Right ventricle myocardium inferior (tissue), 1 donor: ENCODE measurements at places on chromosomes 6 and 20. TPM values are rescaled to one million over a fixed set of nuclear protein-coding genes. Genes with fewer than 3 reads are reported as not detected.
A peak's percentile ranks its signal among the peaks of the same experiment; 100 is the strongest.

GRCh38 chr6:55212156-55212555 is 37.8 kb downstream of the HCRTR2 start:
- no peak for DNase-seq

GRCh38 chr6:17086469-17086868 is 15.4 kb upstream of the STMND1 start:
- peak; percentile 56 for DNase-seq

- no peak for DNase-seq
Observed at GRCh38 chr20:49680484-49680883, 33.2 kb downstream of the B4GALT5 start.

GRCh38 chr20:36017048-36017951 is 48.9 kb downstream of the CNBD2 start:
- DNase-seq = no peak

DNA sequence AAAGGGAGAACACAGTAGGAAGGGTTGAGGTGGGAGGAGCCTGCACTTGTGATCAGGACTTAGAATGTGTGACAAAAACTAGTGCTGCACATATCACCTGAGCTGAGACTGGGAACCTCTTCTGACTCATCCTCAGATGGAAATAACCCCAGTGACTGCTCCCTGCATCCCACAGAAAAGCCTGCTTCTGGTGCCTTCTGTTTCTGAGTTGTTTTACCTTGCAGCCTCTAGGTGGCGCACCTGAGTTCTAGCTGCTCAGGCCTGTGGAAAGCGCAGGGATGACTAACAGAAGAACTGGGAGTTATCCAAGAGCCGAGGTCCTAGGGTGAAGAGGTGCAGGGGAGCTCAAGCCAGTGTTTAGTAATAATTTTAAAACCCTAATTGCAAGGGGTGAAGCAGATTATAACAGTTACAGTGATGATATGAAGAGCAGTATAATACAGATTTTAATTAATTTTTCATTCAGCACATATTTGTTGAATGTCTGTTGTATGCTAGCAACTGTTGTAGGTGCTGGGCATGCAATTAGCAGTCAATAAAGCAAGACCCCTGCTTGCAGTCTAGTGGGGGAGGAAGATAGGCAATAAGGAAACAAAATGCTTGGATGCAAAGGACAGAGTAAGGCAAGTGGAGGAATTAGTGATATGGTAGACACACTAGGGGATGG is 302.5 kb downstream of the DHX35 start:
- DNase-seq = no peak

DNA sequence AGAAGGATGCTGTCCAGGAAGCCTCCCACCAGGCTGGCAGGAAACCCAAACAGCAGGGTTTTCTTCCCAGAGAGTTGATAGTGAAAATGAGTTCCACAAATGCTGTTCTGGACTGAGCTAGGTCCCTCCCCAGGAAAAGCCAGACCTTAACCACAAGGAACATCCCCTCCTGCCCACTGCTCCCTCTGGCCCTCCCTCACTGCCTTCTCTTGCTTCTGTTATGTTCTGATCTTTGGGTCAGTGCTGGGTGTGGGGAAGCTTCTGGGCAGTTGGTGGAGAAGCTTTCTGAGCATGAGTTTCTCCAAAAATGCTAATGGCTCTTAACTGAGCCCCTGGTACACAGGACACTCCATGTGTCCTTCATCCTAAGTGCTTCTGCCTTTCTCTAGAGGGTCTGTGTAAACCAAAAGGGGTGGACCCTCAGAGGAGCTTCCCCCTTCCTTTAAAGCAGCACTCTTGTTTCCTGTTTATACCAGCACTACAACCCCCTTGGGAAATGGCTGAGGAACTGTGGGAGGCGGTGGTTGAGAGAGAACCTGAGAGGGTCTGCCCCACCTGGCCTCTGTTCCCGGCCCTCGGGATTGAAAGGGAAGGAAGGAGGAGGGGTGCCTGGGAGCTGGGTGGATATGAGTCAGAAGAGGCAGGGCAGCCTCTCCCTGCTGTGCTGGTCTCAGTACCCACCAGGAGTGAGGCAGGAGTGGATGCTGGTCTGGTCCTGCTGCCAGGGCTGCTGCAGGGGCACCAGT is 42.0 kb downstream of the CDS2 start:
- no peak for DNase-seq

DNA sequence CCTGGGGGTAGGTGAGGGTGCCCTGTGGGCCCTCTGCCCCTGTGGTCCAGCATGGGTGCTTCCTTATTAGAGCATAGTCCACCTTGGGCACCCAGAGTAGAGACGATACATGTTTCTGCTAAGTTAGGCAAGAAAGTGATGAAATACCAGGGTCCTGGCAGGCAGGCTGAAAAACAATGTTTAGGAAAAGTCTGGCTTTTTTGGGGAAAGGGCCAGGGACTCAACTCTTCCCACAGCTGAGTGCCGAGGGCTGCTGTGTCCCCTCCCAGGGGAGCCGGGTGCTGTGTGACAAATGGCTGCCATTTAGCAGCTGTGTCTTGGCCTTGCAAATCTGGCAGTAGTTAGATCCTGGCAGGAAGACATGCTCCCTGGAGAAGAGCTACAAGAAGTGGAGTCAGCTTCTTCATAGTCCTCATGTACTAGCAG is 61.5 kb downstream of the RREB1 start:
- DNase-seq = peak; percentile 83

- DNase-seq = no peak
Observed at GRCh38 chr6:41730531-41731436, 4.6 kb downstream of the TFEB start.

DNA sequence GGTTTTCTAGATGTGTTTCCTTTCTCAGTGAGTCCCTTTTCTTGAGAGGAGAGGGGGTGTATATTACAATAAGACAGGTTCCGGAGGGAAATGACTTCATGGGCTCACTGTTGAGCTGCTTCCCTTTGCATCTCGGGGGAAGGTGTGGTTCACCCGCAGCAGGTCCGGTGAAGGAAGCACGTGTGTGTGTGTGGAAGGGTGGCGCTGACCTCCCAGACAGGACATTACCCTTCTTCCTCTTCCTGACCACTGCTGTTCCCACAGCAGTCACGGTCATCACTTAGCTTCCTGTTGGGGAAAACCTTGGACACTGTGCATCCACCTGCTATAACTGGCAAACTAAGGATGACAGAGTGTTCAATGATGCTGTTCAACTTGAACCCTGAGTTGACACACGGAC is 83.6 kb downstream of the PLEKHG1 start:
- DNase-seq = no peak

DNA sequence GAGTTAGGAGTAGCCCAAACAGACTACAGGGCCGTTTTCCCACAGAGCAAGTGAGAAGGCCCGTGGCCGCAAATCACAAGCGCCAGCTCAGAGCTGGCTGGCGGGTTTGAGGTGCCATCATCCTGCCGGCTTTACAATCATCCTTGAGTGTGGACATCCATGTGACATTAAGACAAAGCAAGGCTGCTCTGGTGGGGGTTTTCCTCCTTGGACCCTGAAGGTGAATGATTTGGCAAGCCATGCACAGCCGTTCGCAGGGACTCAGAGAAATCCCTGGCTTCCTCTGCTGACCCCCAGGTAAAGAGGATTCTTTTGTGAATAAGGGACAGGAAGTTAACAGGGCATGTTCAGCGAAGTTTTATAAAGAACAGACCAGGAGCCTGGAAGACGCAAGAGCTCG is 137.2 kb downstream of the AGPAT4 start:
- DNase-seq = peak; percentile 69

GRCh38 chr20:19971116-19971515 is 46.0 kb upstream of the NAA20 start:
- DNase-seq = no peak

- no peak for DNase-seq
Observed at GRCh38 chr6:160253714-160254113, 4.9 kb downstream of the SLC22A2 start.

DNA sequence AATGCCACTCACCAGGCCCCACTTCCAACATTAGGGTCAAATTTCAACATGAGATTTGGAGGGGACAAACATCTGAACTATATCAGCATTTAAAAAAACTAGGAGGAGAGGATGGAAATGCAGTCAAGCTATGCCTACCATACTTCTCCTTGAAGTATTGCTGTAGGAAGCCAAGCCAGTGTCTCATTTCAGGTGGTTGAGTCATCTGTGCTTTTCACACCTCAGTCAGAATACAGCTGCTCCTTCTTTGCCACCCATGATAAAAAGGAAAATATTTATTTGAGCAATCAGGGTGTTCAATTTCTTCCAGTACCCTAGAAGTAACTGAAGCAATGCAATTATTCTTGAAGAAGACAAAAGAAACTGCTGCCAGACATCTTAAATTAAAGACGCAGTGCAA is 47.0 kb upstream of the EEF1E1 start:
- DNase-seq = no peak

DNA sequence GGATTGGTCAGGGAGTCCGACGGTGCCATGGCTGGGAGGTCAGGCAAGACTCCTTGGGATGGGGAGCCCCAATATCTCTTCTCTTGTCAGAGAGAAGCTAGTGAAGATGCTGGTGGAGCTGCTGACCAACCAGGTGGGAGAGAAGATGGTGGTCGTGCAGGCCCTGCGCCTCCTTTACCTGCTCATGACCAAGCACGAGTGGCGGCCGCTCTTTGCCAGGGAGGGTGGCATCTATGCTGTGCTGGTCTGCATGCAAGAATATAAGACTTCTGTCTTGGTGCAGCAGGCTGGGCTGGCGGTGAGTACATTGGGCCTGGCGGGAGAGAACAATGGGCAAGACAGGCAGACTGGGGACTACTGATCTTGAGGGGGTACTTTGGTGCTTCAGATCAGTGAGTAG is 10.9 kb downstream of the CUL9 start:
- no peak for DNase-seq

- no peak for DNase-seq
Observed at GRCh38 chr6:123105561-123105960, 109.5 kb downstream of the CLVS2 start.

GRCh38 chr20:36936341-36936740 is 15.2 kb downstream of the SAMHD1 start:
- DNase-seq = no peak

GRCh38 chr6:56820060-56820459 is 134.8 kb upstream of the BEND6 start:
- no peak for DNase-seq

DNA sequence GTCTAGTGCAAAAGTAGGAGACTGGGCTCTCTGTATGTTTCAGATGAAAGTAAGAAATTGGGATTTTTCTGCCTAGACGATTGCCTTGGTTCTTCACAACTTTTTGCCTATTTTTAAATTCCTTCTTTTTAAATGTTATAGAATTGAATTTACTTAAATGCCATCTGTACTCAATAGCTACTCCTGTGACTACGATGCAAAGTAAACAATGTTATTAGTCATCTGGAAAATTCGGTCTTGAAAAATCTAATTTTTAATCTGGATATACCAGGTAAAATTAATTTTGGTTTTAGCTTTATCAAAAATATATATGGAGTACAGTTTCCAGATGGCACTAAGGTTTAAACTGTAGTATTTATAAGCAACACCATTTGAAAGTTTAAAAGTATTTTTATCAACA is 472.2 kb downstream of the UTRN start:
- DNase-seq = no peak

DNA sequence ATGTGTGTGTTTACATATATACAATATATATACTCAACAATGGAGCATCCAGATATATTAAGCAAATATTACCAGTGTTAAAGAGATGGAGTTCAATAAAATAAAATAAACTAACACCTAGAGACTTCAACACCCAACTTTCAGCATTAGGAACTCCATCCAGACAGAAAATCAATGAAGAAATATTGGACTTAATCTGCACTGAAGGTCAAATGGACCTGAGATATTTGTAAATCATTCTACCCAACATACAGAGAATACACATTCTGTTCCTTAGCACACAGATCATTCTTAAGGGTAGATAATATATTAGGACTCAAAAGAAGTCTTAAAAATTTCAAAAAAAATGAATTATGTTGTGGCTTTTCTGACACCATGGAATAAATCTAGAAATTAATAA is 832.3 kb upstream of the ADGRB3 start:
- DNase-seq = no peak

- DNase-seq = no peak
Observed at GRCh38 chr6:2697291-2697690, 53.4 kb downstream of the MYLK4 start.

The SLC17A9 gene
- 0.41 TPM for total RNA-seq

The GJA10 gene
- not detected for total RNA-seq

The IMPG1 gene
- not detected for total RNA-seq

The GFOD1 gene
- 38.8 TPM for total RNA-seq

The SPINT4 gene
- not detected for total RNA-seq

The CFAP61 gene
- total RNA-seq = 27.4 TPM

The SUMO4 gene
- not detected for total RNA-seq

The CCN5 gene
- 13.6 TPM for total RNA-seq

The ZMYND8 gene
- total RNA-seq = 36.1 TPM
